ENCODE measurements at places on chromosomes 4 and X.

- no peak for DNase-seq
Measured at GRCh38 chr4:140092094-140092851, 61.7 kb downstream of the MAML3 start.

- DNase-seq: no peak
Measured at GRCh38 chr4:4871242-4871572, 11.7 kb downstream of the MSX1 start.

DNA sequence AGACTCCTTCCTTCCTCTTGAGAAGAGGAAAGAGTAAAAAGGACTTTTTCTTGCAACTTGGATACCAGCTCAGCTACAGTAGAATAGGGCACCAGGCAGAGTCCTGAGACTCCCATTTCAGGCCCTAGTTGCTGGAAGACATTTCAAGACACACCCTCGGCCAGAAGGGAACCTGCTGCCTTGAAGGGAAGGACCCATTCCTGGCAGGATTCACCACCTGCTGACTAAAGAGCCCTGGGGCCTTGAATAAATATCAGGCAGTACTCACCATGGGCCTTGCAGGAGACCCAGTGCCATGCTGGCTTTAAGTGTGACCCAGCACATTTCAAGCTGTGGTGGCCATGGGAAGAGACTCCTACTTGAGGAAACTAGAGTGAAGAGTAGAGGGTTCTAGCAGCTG lies 317.6 kb downstream of the DKK2 start:
- no peak for DNase-seq

GRCh38 chrX:45888518-45888917 lies 656.7 kb downstream of the ZNF674 start:
- no peak for DNase-seq

GRCh38 chr4:146269228-146269653 lies 54.9 kb downstream of the REELD1 start:
- DNase-seq: no peak

DNA sequence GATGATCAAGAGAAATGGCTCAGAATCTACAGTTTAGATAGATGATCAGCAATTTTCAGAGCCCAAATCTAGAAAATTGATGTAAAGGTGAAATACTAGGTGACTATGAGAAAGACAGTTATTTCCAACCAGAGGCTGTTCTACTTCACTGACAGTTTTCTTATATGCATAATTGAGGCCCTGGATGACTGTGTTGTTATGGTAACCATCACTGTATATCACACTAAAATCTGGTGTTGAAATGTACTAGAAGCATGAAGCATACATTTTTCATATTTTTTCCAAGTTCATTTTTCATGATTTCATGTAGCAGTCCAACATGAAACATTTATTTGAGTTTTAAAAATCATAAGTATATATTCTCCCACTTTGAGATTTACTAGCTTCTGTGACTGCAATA lies 87.4 kb downstream of the ATXN3L start:
- DNase-seq: no peak

- DNase-seq: no peak
Measured at GRCh38 chr4:147987252-147987651, 255.4 kb downstream of the ARHGAP10 start.

All from stimulated activated CD4-positive, alpha-beta T cell treated with anti-CD3 and anti-CD28 coated beads, Interleukin-15, amount 100 ng/mL, for 1 hour (primary cell).